Activated CD4-positive, alpha-beta T cell treated with anti-CD3 and anti-CD28 coated beads, Interleukin-2, amount 10 ng/mL, durations not matched to agents 7 days and 5 days (primary cell): ENCODE measurements at places on chromosomes 4 and X.

DNA sequence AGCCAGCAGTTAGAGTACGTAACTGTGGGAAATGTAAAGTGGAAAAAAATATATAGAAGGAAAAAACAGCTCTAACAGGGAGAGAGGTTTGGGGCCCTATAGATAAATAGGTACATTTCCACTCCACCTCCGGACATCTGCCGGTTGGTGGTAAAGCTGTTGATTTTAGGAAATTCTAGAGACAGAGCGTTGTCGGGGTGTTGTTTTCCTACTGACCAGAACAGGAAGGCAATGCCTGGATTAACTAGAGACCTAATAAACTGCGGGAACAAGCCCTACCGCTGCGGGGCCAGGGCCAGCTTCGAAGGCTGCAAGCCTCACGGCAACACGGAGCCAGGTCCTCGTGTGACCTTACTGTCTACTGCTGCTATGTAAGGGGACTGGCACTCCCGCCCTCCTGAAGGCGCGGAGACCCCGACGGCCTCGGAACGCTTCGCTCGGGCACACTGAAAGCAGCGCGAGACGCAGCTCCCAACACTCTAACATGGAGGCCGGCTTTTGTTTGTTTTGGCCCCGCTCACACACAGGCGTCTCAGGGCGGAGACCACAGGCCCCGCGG, 702 bp upstream of the CDKN2AIP start:
- peak; percentile 43 for DNase-seq

GRCh38 chr4:144645631-144646522, at the start of gene HHIP:
TSS of gene HHIP (plus strand) at chr4:144646156. CDS start at chr4:144646676, 520 bp downstream.
- DNase-seq = peak; percentile 21

GRCh38 chrX:77347572-77347971, 99.6 kb upstream of the FGF16 start:
- DNase-seq = no peak

GRCh38 chrX:69279234-69279633, 114.0 kb upstream of the PJA1 start:
- no peak for DNase-seq

- DNase-seq = no peak
Observed at GRCh38 chr4:73952352-73952751, 29.5 kb downstream of the PF4 start.

- no peak for DNase-seq
Observed at GRCh38 chr4:184932343-184932742, 85.9 kb upstream of the HELT start.

DNA sequence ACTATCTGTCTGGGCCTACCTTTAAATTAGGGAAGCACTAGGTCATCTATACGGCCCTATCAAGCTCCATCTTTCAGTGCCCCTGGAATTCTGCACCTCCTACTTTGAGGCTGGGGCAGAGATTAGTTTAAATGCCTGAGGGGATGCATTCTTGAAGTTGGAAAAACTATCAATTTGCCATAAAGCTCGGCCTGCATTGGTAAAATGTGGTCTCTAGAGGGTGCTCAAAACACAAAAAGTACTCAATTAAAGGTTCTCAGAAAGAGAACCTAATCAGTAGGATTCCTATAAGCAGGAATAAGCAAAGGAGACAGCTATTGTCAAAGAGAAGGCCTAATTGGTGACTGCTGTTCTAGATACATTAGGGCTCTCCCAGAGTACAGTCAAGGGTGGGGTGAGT, 111.7 kb downstream of the AMER1 start:
- no peak for DNase-seq

- peak; percentile 37 for DNase-seq
Observed at GRCh38 chrX:37685381-37686359, at the start of gene XK. TSS of gene XK (plus strand) at chrX:37685791. CDS start at chrX:37685962, 171 bp downstream.

- DNase-seq = no peak
Observed at GRCh38 chr4:94961420-94961819, 203.7 kb downstream of the BMPR1B start.

- no peak for DNase-seq
Observed at GRCh38 chr4:156827519-156827918, 144.1 kb downstream of the PDGFC start.

DNA sequence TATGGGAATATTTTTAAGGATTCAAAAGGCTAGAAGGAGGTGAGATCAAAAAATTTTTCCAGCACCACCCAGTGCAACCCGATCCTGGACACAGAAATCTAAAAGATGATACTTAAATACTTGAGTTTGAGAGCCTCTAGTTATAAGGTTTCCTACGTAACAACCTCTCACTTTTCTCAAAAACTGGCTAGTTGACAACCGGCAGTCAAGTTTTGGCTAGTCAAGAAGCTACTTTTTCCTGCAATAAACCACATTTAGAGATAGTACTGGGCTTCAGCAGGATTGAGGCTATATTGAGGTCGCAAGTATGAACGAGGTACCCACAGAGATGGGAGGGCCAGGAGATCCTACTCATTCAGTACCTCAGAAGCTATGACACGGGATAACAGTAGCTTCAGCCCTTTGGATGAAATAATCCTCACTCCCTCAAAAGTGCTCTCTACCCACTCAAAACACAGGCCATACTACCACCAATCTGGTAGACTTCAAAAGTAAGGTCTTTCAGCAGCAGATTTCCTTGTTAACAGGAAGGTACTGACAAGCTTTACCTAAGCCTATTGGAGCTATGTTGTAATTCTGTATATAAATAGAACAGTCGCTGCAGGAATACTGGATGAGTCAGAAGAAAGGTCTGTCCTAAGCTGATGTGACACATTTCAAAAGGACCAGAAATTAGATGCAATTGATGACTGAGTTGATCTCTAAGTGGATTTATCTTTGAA, 1.5 kb upstream of the TSPAN5 start:
- no peak for DNase-seq

- no peak for DNase-seq
Observed at GRCh38 chrX:42577936-42578470, 200.0 kb downstream of the PPP1R2C start.

DNA sequence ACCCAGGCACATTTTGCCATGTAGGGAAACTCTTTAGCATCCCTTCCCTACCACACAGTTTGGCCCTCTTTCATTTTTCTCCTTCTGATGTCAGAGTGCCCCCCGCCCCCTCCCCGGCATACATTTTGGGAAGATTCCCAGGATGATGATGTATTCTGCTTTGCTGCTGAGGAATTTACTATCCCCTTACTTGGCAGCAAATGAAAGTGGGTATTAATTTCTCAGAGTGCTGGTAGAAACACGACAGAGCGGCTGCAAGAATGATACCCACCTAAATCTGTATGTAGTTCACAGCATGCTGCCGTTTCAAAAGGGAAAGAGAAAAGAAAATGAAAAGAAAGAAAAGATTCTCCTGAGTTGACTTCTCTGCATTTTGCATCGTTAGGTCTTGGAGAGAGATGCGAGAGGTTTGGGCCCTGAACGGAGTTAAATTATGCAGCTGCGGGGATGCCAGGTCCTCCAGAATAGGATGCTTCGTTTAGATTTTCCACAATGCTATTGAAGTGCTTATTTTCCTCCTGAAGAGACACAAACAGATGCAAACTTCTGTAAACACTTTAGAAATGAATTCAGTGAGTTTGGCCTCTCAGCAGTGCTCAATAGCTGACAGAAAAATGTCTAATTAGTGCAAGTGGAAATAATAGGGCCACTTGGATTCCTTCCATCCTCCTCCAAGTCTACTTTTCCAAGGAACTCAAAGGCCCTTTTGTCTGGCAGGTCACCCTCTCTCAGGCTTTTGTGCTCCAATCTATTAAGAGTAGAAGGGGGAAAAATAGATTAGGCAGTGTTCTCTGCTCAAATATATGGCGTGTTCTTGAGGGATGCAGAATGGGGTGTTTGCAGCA, 106.2 kb downstream of the ALPK1 start:
- DNase-seq = no peak

DNA sequence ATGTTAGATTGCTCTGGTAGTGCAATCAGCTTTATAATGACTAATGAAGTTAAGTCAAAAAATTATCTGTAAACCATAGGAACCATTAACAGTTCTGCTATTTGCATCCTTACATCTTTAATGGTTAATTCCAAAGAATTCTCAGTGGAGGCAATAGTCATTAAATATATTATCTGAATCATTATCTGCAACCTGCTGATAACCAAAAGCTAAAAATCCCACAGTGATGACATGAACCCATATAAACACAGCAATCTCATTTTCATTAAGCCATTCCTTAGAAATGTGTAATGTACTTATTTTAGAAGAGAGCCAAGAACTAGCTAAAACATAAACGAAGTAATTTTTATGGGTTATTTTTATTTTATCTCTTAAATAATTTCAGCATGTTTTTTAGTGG, 60.2 kb downstream of the MAGEB16 start:
- no peak for DNase-seq

DNA sequence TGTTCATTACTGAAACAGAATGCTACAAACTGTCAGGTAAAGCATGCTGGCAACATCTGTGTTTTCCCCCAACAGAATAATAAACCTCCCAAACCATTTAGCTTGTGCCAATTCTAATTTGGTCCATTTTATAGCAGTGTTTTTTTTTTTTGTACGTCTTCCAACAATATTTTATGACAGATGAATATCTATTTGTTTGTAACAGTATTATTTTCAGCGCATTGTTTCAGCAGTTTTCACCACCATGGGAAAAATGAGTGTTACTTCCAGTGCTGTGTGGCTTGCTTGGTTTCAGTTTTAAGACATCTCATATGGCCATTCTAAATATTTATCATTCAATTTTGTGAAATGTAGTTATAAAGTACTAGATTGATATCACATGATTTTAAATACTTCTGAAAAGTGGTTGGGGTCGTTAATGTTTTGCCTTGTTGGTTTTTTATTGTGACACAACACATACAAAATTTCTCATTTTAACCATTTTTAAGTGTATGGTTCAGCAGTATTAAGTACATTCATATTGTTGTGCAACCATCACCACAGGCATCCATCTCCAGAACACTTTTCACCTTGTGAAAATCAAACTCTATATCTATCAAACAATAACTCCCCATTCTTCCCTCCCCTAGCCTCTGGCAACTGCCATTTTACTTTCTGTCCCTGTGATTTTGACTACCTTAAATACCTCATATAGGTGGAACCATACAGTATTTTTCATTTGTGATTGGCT, 25.6 kb upstream of the TBC1D19 start:
- DNase-seq = no peak

- DNase-seq = no peak
Observed at GRCh38 chr4:94889523-94889922, 131.8 kb downstream of the BMPR1B start.
